ENCODE measurements at places on chromosomes 2 and 18.

GRCh38 chr2:176407706-176408105 lies 138.5 kb downstream of the MTX2 start:
- no peak for DNase-seq

DNA sequence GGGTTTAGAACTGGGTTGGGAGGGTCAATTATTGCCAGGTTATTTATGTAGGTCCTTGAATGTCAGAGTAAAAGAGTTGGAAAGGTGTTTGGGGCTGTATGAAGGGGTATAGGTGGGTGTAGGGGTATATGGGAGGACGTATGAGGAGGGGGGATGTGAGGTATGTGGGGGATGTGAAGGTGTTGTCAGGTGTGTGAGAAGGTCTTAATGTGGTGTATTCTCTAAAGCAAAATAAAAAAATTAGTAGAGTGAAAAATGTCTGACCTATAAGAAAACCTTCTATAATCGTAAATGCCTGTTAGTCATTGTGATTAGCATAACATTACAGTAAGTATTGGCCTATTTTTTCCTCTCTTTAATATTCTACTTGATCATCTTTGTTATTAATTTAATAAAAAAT lies 25.1 kb downstream of the ACVR2A start:
- DNase-seq: no peak

DNA sequence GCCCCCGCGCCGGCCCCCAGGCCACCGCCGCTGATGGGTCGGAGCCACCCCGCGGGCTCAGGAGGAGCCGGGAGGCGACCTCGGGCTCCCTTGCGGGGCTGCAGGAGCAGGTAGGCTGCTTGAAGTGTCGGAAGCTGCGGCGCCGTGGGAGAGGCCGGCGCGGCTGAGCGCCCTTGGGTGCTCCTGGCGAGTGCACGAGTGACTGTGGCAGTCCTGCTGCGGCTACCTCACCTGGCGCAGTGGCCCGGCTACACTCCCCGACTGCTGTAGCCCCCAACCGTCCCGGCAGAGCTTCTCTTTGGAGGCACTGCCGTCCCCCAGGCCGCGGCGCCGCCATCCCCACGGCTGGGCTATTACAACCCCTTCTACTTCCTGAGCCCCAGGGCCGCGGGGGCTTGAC lies 10.0 kb upstream of the LYPD6 start:
- no peak for DNase-seq

- DNase-seq: no peak
Measured at GRCh38 chr2:67825476-67825875, 237.3 kb downstream of the C1D start.

- no peak for DNase-seq
Measured at GRCh38 chr18:50790241-50790640, 29.6 kb downstream of the MRO start.

DNA sequence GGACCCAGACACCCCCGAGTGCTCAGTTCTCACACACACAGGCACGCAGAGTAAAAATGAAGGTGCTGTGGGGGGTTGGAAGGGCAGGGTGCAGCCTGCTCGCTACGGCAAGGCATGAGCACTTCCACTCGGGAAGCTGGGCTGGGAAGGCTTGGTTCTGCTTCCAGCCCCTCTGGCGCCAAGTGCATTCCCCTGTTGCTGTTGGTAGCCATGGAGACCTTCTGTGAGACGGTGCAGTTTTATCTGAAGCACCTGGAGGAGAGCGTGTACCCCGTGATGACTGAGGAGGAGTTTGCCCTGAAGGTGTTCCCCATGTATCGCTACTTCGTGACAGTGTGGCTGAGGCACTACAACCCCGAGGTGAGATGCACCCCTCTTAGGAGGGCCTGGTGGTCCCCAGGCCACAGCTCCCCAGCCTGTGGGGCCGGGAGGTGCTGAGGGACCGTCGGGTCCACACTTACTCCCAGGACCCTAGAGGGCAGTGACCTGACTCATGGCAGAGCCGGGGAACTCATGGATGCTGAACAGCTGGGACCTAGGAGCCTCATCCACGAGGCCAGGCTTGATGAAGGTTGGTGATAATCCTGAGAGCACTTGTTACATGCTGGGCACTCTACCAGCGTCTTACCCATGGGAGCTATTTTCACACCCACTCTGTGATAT lies 15.5 kb downstream of the MROH2A start:
- DNase-seq: no peak

DNA sequence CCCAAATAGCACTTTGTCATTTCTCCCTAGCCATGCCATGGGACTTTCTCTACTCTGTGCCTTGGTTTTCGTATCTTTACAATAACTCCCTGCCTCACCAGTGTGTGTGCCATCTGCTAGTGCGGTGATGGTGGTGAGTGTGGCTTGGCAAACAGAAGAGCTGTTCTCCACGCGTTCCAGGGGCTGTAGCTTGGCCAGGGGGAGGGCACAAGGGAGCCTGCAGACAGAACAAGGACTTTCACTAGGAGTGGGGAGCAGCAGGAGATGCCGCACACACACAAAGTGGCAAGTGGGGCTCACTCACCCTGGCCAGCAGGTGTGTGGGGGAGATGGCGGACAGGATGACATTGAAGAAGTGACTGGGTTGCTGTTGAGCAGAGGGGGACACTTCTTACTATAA lies 196.9 kb downstream of the HAUS1 start:
- DNase-seq: no peak

DNA sequence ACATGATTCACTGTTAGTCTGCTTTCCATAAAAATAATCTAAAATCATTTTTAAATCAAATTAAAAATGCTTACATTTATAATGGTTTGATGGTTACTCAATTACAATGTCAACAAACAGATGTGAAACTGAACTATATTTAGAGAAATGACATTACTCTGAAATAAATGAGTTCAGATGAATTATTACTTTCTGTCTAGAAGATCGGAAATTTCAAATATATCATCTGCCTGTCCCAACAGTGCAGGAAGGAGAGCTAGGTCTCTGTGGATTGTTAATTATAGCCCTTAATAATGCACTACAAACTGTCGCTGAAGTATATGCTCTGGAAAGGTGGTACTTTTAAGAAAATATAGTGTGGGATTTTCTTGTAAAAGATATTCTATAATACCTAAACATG lies 109.8 kb downstream of the DSEL start:
- DNase-seq: no peak

DNA sequence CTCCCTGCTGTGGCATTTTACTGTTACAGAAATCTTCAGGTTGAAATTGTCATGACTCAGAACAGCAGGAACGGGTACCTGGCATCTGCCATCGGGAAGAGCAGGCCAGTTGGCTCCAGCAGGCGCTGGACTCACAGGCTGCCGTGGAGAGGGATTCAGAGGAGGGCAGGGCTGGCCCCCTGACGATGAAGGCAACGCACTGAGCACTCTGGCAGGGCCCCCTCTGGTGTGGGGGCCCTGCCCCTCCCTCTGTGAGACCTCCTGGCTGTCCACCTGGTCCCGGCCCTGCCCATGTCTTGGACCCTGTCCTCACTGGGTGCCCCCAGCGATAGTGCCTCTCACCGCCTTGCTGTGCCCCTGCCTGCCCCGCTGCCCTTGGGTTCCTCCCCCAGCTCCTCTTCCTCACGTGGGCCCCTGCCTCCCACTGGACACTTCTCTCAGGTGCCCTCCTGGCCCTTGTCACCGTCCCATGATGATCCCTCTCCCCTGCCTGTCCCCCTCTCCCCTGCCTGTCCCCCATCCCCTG lies 23.3 kb upstream of the ALLC start:
- DNase-seq: peak; percentile 59

DNA sequence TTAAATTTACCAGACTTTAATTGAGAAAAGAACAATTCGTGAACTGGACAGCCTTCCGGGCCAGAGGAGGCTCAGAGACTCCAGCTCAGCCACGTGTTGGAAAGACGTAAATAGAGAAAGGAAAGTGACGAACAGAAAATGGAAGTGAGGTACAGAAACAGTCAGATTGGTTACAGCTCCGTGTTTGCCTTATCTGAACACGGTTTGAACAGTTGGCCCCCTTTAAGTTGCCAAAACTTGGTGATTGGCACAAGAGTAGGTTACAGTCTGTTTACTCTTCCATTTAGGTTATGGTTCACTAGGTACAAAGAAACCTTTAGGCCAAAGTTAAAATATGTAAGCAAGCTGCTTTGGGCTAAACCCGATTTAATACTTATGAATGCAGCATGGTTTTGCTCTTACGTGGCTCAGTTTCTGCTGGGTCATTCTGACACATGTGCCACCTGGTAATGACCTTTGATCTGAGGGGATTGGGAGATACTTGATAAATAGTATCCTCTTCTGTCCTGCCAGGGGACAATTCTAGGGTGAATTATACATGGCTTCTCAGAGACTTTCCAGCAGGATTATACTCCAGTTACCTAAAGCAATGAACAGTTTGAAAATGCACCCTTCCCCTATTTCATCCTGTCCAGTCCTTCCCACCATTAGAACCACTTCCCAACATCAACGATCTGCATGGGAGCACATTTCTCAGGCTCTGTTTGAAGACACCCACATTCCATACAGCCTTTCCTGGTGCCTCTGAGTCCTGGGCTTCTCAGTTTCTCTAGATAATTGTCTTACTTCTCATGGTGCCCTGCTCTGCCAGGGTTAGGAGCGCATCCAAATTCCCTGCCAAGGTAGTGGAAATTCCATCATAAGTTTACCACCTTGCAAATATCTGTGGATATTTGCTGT lies 65.1 kb upstream of the TGIF1 start:
- DNase-seq: no peak

DNA sequence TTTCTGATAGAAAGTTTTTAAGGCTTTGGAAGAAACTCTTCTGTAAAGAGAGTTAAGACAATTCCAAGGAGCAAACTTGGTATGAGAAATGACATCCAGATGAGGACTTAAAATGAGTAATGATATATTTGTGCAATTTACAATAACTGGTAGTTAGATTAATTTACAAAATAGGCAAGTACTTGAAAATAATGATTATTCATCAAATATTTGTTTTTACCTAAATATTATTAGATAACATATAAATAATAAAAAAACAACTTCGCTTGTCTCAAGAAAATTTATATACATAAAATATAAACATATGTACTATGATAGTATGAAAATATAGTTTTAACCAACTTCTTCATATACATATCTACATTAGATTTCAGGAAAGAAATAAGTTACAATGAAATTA lies 478.5 kb downstream of the TRIB2 start:
- no peak for DNase-seq

DNA sequence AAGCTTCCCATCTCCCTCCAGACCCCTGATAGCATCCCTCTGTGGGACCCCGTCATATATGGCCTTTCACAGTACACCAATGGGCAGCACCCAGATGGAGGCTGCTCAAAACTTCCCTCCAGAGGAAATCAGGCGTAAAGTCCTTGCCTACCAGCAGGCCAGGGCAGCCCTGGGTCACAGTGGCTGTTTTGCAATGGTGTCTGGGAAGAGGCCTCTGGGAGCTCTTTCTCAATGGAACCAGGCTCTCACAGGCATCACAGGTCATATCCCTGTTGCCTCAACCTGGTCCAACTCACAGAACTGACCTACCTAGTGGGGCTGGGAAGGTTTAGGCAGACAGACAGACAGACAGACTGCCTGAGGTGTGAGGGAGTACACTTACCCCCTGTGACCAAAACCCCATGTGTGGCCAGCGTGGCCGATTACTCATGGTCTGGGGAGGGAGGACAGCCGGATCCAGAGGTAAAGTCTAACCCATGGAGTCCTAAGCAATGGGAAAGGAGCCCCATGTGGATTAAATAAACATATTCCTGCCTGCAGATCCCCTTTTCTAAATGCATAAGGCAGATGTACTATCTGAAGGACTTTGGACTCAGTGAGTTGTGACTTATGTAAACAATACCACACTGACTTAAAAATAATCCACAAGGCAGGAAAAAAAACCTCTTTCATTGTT lies 58.2 kb downstream of the BCL2L11 start:
- no peak for DNase-seq

GRCh38 chr18:24199372-24199962 lies 60.6 kb downstream of the CABYR start:
- DNase-seq: no peak

DNA sequence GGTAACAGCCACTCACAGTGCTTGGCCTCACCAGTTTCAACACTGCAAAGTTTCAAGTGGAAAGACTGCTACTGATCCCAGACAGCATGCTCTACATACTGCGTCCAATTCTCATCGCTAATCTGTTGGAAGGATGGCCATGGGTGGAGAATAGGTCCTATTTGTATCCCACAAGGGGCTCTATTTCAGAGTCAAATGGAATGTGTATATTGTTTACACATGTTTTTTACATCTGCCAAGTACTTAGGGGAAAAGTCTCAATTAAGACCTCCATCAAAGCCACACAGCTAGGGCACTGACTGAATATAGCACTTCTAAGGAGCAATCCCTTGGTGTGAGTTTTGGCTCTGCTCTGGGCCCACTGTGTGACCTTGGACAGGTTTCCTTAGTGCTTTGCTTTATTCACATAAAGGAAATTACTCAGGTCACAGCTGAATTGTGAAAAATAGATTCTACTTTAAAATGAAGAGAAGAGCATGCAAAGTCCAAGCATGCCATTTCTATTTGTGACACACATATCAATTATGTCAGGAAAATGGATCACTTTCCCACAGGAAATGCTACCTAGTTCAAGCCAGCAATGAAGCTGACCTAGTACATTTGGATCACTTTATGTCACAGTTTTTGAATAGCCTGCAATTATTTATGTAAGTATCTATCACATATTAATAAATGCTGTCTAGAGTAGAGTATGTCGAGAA lies 112.9 kb upstream of the STK17B start:
- no peak for DNase-seq

GRCh38 chr2:16625759-16626158 lies 39.9 kb downstream of the CYRIA start:
- DNase-seq: no peak

GRCh38 chr2:203592470-203592869 lies 57.4 kb upstream of the RAPH1 start:
- DNase-seq: no peak

DNA sequence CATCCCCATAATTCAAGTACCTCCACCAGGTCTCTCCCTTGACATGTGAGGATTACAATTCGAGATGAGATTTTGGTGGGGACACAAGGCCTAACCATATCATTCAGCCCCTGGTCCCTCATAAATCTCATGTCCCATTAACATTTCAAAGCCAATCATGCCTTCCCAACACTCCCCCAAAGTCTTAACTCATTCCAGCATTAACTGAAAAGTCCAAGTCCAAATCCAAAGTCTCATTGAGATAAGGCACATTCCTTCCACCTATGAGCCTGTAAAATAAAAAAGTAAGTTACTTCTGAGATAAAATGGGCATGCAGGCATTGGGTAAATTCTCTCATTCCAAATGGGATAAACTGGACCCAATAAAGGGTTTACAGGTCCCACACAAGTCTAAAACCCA lies 849.7 kb downstream of the BCL11A start:
- DNase-seq: no peak

- DNase-seq: no peak
Measured at GRCh38 chr18:8948011-8948410, 154.5 kb upstream of the NDUFV2 start.

Data from RWPE2 (cell line).